ENCODE measurements at places on chromosomes 4 and X.

- no peak for DNase-seq
Observed at GRCh38 chr4:186813377-186814068, 89.9 kb upstream of the FAT1 start.

GRCh38 chrX:48910926-48911411 is 477 bp downstream of the SLC35A2 start:
- no peak for DNase-seq

GRCh38 chr4:110629214-110629754 is 6.4 kb upstream of the PITX2 start:
- DNase-seq: no peak

DNA sequence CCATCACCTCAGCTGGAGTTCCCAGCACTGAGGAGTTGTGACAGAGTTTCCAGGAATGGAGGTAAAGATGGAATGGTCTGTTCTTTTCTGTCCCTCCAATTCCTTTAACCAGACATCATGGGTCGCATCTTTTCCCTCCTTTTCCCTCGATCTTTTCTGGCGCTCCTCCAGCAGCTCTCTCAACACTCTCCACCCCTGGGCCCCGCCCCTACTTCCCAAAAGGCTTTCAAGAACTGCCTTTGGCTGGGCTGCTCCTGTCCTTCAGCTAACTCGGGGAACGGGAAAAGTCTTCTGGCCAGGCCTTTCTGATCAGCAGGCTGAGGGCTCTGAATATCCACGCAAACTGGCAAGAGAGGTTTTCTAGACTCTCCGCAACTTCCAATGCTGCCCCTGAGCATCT is 34.0 kb downstream of the UTP14A start:
- no peak for DNase-seq

- DNase-seq: no peak
Observed at GRCh38 chrX:106177982-106178321, 9.8 kb downstream of the PWWP3B start.

GRCh38 chr4:6198278-6198677 is 2.1 kb downstream of the JAKMIP1 start:
- no peak for DNase-seq

GRCh38 chr4:23305026-23305425 is 584.8 kb downstream of the PPARGC1A start:
- DNase-seq: no peak

- DNase-seq: no peak
Observed at GRCh38 chrX:104411800-104412199, 154.2 kb upstream of the IL1RAPL2 start.

DNA sequence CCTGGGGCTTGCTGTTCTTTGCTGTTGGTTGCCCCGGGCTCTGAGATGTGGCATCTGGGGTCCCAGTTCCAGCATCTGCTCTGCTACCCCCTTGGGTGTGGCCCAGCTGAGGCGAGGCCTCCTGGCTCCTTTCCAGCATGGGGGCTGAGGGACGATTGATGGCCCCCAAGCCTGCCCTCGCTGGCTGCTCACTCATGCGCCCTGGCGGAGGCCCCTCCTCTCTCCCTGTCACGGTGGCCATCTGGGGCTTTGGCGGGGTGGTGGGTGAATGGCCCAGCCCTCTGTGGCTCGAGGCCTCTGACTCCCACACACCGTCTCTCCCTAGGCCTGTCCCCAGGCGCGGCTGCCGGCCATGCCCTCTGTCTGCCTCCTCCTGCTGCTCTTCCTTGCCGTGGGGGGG is 1.8 kb downstream of the PLXNA3 start:
- DNase-seq: no peak

DNA sequence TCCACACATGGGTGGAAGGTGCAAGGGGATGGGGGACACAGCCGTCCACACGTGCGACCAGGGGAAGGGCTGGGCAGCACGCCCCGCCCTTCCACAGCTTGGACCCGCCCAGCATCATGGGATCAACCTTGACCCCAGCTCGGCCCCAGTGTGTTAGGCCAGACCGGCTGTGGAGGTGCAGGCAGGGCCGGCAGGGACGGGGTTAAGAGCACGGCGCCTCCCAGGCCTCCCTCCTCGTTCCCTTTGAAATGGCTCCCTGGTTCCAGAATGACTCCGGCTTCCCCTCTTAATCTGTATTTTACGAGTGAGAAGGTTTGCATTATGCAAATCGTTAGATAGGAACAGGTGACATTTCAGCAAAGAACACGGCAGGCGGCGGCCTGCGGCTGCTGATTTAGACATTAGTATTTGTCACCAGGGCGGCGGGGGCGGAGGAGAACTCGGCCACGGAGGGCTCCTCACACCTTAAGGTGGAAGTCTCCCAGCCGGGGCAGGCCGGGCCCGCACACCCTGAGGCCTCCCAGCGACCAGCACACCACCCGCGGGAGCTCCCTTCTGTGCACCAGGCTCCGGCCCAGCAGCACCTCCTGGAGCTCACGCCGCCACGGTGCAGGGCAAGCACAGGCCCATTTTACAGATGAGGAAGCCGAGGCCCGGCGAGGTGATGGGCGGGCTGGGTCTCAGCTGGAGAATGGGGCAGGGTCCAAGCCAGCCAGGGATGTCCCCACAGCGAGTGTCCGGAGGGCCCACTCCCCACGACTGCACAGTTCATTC is 116.1 kb downstream of the FAM53A start:
- DNase-seq: no peak

GRCh38 chr4:137901114-137901513 is 341.0 kb downstream of the SLC7A11 start:
- DNase-seq: no peak

DNA sequence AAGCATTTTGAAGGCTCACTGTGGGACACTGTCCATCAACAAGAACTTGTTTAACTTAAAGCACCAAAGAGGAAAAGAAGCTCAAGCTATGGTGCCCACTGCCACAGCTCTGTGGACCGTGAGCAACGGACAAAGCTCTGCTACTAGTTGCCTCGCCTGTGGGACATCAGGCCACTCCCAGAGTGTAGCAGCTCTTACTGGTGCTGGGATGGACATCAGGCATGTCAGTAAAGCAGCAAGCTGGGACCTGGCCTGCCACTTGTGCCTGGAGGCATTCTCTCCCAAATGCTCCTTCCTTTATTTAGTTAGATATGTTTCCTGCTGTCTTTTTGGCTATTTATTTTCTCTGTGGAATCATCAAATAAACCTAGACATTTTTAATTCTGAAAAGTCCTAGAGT is 46.7 kb downstream of the TMEM154 start:
- no peak for DNase-seq

GRCh38 chr4:94576210-94576609 is 124.5 kb downstream of the PDLIM5 start:
- no peak for DNase-seq

DNA sequence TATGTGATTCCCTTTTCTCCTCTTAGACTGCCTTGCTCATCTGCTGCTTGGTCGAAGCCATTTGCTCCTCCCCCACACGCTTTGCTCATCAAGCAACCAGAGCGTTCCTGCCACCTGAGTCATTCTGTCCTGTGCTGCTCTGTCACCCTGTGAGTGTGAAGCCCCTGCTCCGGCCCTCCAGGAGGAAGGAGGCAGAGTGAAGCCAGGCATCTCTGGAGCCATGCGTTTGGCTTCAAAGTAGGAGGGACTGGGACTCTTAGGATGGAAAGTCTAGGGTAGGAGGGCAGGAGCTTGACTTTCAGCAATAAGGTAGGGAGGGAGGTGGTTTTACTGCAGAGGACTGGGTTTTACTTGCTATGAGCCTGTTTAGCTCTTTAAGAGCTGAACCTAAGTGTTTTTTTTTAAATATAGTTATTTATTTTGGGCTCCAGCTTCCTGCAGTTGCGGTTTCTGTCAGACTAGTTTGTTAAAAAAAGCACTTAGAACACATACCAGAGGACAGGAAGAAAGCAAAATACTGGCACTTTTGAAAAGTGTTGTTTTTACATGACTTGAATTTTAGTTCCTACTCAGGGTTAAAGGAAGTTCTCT is 63.6 kb downstream of the SPINK2 start:
- no peak for DNase-seq

GRCh38 chr4:138907174-138907573 is 108.4 kb upstream of the NOCT start:
- DNase-seq: no peak

- DNase-seq: no peak
Observed at GRCh38 chr4:15077969-15078368, 75.7 kb downstream of the CPEB2 start.

DNA sequence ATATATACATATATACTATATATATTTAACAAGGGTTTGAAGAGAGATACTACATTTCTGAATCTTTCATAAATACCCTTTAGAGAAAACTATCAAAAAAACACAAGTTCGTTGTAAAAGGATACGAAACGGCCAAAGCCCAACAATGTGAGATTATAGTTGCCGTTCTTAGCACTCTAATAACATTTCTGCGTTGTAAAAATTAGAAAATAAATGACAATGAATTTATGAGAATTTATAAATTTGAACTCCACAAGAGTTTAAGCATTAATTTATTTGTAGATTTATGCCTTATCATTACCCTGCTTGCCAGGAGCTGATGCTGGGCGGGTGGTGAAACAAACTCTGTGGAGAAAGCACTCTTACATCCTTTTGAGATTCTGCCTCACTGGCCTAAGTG is 1.1 kb downstream of the WDR17 start:
- no peak for DNase-seq

GRCh38 chr4:80305466-80305865 is 30.1 kb upstream of the CFAP299 start:
- no peak for DNase-seq

GRCh38 chr4:164536814-164537213 is 217.1 kb upstream of the SMIM31 start:
- no peak for DNase-seq

DNA sequence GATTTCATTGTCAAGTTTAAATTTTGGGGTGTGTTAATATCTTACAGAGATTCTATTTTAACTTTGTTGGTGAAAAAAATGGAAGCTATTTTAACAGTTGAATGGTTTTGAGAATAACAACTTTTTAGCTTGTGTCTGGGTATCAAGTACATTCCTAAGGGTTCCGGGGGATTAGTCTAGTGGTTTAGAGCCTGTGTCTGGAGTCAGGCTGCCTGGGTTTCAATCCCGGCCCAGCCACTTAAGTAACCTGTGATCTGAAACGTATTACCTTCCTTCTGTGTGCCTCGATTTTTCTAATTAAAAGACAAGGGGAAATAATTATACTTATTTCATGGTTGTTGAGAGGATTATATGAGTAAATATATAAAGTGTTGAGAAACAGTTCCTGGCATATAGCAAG is 288.6 kb upstream of the NR3C2 start:
- DNase-seq: no peak

DNA sequence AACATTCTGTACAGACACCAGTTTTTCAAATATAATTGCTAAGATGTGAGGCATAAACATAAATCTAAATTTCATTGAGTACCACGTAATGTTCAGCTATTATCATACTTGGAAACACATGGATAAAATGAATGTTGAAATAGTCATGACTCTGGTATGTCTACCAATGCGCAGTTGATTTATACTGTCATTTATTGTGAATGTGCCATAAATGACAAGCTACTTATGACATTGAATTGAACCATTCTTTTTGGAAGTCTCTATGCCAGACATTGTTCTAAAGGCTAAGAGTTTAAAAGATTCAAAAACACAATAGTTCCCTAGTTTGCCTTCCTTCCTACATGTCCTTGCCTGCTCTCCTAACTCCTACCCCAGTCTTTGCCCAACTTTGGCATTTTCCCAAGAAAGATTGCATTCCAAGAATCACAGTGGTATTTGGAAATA is 96.6 kb upstream of the DMD start:
- no peak for DNase-seq

GRCh38 chr4:74189331-74190043 is 31.6 kb downstream of the MTHFD2L start:
- DNase-seq: no peak

DNA sequence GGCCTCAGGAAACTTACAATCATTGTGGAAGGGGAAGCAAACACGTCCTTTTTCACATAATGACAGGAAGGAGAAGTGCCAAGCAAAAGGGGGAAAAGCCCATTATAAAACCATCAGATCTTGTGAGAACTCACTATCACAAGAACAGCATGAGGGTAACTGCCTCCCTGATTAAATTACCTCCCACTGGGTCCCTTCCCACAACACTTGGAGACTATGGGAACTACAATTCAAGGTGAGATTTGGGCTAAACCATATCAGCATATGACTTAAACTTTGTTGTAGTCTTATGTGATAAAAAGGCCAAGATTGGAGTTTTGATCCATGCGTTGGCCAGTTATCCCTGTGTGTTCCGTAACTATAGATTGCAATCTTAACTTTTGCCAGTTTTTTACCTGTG is 68.3 kb downstream of the C4orf33 start:
- DNase-seq: no peak

DNA sequence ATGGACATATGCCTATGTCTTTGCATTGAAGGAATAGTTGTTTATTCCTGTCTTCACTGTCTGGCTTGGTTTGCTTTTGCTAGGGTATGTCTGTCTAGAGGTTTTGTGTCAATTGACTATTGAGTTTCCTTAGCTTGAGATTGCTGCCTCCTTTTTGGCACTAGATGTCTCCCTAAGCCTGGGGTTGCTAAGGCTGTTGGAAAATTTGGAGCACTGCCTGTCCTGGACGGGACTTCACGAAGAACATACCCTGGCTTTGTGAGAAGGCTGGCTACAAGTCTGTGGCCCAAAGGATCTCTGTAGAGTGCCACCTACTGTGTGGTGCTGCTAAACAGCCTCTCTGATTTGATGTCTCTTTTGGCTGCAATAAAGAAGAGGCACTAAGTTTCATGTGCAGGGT is 183.8 kb upstream of the NUDT10 start:
- DNase-seq: no peak

DNA sequence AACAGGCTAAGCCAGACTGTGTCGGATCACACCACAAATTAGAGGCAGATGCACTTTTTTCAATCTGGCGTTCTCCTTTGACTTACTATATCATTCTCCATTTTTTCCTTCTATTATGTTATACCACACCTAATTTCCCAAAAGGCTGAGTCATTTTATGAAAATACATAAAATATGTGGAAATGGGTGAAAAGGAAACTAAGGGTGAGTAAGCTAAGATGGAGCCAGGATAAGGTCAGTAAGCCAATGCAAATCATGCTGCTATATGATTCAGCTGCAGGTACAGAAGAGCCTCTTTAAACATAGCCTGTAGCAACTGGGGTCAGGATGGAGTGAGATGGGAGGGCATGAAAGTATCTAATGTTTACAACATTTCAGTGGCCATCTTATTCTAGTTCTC is 94.0 kb upstream of the TEX13A start:
- no peak for DNase-seq

DNA sequence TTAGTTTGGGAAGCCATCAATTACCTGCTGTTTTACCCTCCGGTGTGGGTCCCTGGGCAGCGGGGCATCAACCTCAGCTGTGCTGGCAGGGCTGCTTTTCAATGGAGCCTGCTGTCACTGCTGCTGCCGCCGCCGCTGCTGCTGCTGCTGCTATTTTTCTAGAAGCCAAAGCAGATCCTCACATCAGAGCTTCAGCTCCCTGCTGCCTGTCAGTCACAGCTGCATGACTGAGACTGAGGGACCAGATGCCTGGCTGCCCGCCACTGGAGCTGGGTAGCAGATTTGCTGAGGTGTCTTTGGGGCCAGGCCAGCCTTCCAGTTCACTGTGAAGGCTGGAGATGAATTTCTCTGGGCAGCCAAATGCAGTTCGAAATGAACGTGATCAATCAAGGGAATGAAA is 200.3 kb upstream of the NHS start:
- no peak for DNase-seq

GRCh38 chrX:19666950-19667349 is 151.6 kb upstream of the MAP3K15 start:
- DNase-seq: no peak
